ENCODE measurements at places on chromosomes 4 and X.

GRCh38 chrX:91435395-91435794 lies 756 bp downstream of the PABPC5 start:
- H3K4me1 ChIP-seq, result no peaks in the 10 kb centered on the region
- DNase-seq, result no peak
- no peak overlapping the region for H3K27ac ChIP-seq
- H3K4me3 ChIP-seq, result no peak overlapping the region

- H3K4me1 ChIP-seq, result peaks cover 10% of the 10 kb centered on the region
- no peak overlapping the region for H3K4me3 ChIP-seq
- no peaks in the 10 kb centered on the region for H3K27me3 ChIP-seq
Observed at GRCh38 chr4:53427366-53427765, 49.9 kb downstream of the FIP1L1 start.

DNA sequence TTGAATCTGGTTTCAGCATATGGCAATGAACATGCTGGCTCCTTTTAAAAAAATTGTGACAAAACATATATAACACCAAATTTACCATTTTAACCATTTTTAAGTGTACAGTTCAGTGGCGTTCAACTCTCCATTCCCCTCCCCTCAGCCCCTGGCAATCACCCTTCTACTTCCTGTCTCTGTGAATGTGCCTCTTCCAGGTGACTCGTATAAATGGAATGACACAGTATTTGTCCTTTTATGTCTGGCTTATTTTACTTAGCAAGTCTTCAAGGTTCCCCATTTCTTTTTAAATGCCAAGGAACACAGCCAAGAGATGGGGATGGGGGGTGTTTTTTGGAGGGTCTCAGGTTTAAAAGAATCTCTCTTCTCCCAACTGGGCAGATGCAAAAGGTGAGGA lies 35.4 kb upstream of the BCLAF3 start:
- peaks cover 50% of the 10 kb centered on the region for H3K4me1 ChIP-seq
- no peaks in the 10 kb centered on the region for H3K36me3 ChIP-seq
- no peaks in the 10 kb centered on the region for H3K27me3 ChIP-seq
- DNase-seq, result peak; percentile 7
- H3K27ac ChIP-seq, result 0 out of 2 replicates have a peak overlapping the region, but pooled peaks have one; percentile 41

DNA sequence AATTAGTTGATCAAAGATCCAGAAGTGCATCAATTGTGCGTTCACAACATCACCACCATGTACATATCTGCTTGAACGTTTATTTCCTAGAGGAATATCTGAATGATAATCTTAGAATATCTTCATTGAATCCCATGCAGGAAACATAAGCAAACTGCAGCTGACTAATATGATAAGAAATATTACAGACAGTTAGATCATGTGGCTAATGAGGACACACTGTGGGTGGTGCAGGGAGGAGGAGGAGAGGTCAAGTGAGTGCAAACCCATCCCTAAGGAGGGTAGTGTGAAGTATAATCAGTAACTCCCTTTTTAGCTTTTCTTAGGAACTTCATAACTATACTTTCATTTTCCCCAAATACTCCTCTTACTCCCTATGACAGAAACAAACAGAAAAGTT lies 58.3 kb upstream of the HPGD start:
- no peak overlapping the region for H3K4me3 ChIP-seq
- DNase-seq, result no peak
- H3K27me3 ChIP-seq, result no peaks in the 10 kb centered on the region

DNA sequence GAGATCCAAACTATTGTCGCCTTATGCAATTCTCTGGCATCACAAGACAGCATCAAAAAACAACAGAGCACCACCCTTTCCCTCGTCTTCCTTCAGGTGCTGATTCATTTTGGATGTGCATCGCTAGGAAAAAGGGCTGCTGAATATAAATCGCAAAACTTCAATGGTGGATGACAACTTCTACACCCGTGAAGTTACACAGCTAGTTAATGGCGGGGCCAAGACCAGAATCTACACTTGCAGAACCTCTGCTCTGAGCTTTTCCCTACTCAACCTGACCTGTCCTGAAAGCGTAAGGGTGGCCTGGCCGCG lies 674 bp downstream of the GNPDA2 start:
- H3K36me3 ChIP-seq, result no peaks in the 10 kb centered on the region
- H3K4me1 ChIP-seq, result peaks cover 33% of the 10 kb centered on the region
- H3K4me3 ChIP-seq, result peak overlapping the region; percentile 56
- peak overlapping the region; percentile 59 for H3K27ac ChIP-seq
- no peaks in the 10 kb centered on the region for H3K27me3 ChIP-seq
- no peak for DNase-seq

DNA sequence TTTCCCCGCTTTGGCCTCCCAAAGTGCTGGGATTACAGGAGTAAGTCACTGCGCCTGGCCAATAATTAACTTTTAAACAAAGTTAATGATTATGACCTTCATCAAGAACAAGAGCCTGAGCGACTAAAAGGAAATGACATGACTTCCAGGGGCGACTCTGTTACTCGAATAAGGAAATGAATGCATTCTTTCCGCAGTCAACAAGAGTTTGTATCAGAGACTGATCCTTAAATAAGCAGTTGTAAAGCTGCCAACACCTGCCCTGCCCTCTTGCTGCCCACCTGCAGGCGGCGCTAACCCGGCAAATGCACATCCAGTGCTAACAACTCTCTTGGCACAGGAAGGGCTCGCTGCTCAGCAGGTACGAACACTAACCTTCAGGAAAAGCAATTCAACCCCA lies 27.3 kb downstream of the WDR1 start:
- no peaks in the 10 kb centered on the region for H3K27me3 ChIP-seq
- DNase-seq, result no peak
- no peaks in the 10 kb centered on the region for H3K4me1 ChIP-seq

- no peak overlapping the region for H3K4me3 ChIP-seq
- H3K27ac ChIP-seq, result no peak overlapping the region
- H3K36me3 ChIP-seq, result no peaks in the 10 kb centered on the region
Observed at GRCh38 chrX:69015156-69015555, 150.1 kb downstream of the PJA1 start.

GRCh38 chrX:106933538-106933961 lies 13.3 kb downstream of the CLDN2 start:
- H3K4me3 ChIP-seq, result no peak overlapping the region
- no peaks in the 10 kb centered on the region for H3K27me3 ChIP-seq
- peak; percentile 20 for DNase-seq
- no peaks in the 10 kb centered on the region for H3K36me3 ChIP-seq
- H3K27ac ChIP-seq, result no peak overlapping the region

GRCh38 chr4:38067499-38067898 lies 107.3 kb downstream of the PTTG2 start:
- no peaks in the 10 kb centered on the region for H3K4me1 ChIP-seq
- H3K4me3 ChIP-seq, result no peak overlapping the region
- no peak overlapping the region for H3K27ac ChIP-seq

DNA sequence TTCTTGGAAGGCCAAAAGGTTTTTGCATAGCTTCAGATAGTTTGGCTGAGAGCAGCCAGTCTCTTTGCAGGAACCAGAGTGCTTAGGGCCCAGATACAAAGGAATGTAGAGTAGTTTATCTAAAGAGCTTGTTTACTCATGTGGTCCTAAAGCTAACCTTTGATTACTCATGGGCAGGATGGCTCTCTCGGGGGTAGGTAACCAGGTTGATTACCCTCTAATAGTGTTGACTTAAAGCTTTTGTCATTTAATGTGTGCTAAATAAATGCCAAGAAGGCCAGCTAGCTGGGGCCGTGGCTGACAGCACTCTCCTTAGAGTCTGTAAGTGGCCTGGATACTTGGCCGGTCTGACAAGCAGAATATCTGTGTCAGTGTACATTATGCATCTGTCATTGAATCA lies 69.7 kb upstream of the MAGEB16 start:
- no peaks in the 10 kb centered on the region for H3K27me3 ChIP-seq
- H3K4me3 ChIP-seq, result no peak overlapping the region
- no peak overlapping the region for H3K27ac ChIP-seq
- no peak for DNase-seq
- H3K36me3 ChIP-seq, result no peaks in the 10 kb centered on the region

GRCh38 chrX:22033818-22034217 lies 1.7 kb downstream of the PHEX start:
- H3K27ac ChIP-seq, result no peak overlapping the region
- H3K36me3 ChIP-seq, result no peaks in the 10 kb centered on the region
- no peaks in the 10 kb centered on the region for H3K27me3 ChIP-seq

DNA sequence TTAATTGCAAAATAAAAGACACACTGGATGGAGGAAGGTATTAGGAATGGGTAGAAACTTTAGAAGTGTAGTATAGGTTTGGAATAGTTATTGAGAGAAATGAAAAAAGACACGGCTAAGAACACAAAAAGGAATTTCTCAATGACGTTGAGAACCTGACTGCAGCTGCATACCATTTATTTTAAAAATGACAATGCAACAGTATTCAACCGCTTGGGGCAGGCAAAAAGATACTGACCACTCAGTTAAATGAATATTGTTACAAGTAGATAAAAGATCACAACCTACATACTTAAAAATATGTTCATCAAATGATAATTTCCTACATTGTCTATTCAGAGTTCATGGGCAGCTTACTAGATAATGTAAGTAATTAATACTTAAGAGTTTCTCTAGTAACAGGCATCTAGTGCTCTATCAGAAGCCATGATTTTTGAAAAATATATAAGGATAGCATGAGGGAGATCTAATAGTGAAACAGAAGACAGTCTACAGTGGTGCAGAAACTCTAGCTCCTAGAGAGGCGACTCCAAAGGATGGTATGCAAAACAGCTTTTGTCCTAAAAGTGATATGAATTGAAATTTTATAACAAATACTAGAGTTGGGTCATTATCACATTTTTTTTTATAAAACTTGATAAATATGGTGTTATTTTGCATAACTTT lies 216.2 kb upstream of the VEGFC start:
- no peak overlapping the region for H3K4me3 ChIP-seq
- H3K36me3 ChIP-seq, result peaks cover 25% of the 10 kb centered on the region
- no peaks in the 10 kb centered on the region for H3K27me3 ChIP-seq
- H3K4me1 ChIP-seq, result peaks cover 27% of the 10 kb centered on the region
- no peak for DNase-seq

DNA sequence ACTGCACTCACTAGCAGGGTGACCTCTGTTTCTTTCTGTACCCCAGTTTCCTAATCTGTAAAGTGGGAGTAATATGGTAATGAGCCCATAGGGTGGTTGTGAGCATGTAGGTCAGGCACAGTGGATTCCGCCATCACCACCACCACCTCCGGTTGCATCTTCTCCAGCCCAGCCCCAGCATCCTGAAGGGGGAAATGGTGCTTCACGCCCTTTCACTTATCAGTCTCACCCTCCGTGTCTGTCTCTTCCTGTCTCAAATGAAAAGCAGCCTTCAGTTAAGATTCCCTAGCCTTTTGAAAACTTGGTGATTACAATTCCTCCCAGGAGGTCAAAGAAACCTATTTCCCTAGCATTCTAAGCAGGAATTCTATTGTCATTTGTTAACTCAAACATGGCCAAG lies 16.9 kb upstream of the XPNPEP2 start:
- peaks cover 24% of the 10 kb centered on the region for H3K4me1 ChIP-seq
- H3K27me3 ChIP-seq, result no peaks in the 10 kb centered on the region
- no peak overlapping the region for H3K4me3 ChIP-seq
- H3K36me3 ChIP-seq, result no peaks in the 10 kb centered on the region

DNA sequence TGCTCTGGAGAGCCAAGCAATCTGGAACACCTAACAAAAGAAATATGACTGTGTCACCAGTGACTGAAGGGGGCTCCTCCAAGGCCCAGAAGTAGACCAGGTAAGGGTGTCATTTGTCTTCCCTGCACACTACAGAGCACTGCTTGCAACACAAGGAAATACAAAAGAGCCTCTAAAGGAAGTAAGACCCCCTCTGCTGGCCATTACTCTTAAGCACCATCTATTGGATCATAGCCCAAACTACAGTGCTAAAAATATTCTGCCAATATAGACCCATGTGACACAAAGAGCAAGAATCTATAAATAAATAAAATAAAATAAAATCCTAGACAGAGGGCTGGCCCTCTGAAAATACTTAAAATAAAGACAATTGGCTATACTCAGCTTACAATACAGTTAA lies 528.7 kb downstream of the TMA16 start:
- no peak overlapping the region for H3K27ac ChIP-seq
- no peaks in the 10 kb centered on the region for H3K36me3 ChIP-seq
- no peaks in the 10 kb centered on the region for H3K4me1 ChIP-seq
- DNase-seq, result no peak
- H3K27me3 ChIP-seq, result no peaks in the 10 kb centered on the region

GRCh38 chr4:180926277-180926676 lies 1316.9 kb upstream of the TENM3 start:
- no peaks in the 10 kb centered on the region for H3K36me3 ChIP-seq
- no peaks in the 10 kb centered on the region for H3K27me3 ChIP-seq
- H3K4me1 ChIP-seq, result no peaks in the 10 kb centered on the region
- no peak for DNase-seq

GRCh38 chr4:169311643-169312365 lies 41.0 kb upstream of the SH3RF1 start:
- peak; percentile 8 for DNase-seq
- H3K4me3 ChIP-seq, result no peak overlapping the region
- H3K4me1 ChIP-seq, result no peaks in the 10 kb centered on the region
- peaks cover 3% of the 10 kb centered on the region for H3K27me3 ChIP-seq
- no peaks in the 10 kb centered on the region for H3K36me3 ChIP-seq

DNA sequence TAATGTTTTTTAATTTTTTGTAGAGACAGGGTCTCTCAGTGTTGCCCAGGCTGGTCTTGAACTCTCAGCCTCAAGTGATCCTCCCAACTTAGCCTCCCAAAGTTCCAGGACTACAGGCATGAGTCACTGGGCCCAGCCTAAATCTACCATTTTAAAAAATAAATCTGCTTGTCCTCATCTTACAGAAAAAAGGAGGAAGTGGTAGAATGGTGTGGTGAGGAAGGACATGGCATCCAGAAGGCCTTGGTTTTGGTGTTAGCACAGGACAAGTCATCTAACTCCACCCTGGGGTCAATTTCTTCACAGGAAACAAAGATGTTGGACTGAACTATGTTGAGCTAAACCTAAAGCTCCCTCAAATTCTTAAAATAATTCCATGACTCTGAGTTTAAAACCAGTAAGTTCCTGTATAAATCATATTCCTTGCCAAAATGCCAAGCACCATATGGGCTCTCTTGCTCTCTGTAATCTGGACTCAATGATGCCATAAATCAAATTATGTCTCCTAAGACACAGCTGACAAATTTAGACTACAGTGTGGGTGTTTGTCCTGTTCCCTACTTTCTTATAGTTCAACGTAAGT lies 253.9 kb upstream of the NOCT start:
- DNase-seq, result no peak
- no peaks in the 10 kb centered on the region for H3K36me3 ChIP-seq
- H3K27me3 ChIP-seq, result no peaks in the 10 kb centered on the region
- H3K4me3 ChIP-seq, result no peak overlapping the region
- no peaks in the 10 kb centered on the region for H3K4me1 ChIP-seq

- H3K36me3 ChIP-seq, result no peaks in the 10 kb centered on the region
- no peak for DNase-seq
- H3K4me3 ChIP-seq, result no peak overlapping the region
- H3K27me3 ChIP-seq, result no peaks in the 10 kb centered on the region
- no peak overlapping the region for H3K27ac ChIP-seq
- no peaks in the 10 kb centered on the region for H3K4me1 ChIP-seq
Observed at GRCh38 chrX:94400488-94400887, 726.5 kb downstream of the FAM133A start.

All from DND-41 (cell line).